ENCODE measurements at places on chromosomes 5 and 9.

GRCh38 chr5:76701298-76701697 is 14.6 kb upstream of the F2R start:
- no peak for DNase-seq

- no peak for DNase-seq
Measured at GRCh38 chr5:2371419-2371710, 380.1 kb downstream of the IRX2 start.

GRCh38 chr5:64746446-64746845 is 22.0 kb downstream of the SREK1IP1 start:
- no peak for DNase-seq

DNA sequence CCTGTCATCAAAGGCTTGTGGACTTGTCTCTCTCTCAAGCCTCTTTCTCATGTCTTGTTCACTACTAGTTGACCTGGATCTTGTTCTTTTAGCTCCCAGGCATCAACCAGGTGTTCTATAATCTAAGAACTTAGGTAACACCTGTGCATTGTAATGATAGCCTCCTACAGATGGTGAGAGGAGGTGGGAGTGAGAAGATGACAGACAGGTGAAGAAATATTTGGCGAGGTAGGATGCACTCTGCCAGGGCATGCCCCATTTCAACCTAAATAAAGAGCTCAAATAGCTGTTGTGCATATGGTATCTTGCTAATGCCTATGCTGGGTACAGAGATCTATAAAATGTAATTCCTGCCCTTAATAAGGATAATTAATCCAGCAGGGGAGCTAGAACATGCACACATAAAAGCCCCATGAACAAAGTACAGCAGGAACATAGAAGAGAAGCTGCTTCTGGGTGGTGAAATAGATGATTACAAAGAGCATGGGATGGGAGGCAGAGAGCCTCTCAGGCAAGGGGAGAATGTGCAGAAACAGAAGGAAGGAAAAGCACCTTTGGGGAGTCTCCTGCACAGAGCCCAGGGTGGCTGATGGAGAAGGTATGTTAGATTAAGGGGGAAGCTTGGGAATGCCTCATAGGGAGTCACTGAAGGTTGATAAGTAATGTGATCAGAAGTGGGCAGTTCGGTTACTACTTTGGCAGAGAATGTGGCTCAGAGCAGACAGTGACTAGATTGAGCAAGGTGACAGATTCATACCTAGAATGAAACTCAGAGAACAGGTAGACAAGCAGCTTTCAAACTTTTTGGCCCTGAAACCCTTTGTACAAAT is 28.0 kb upstream of the PLIN2 start:
- DNase-seq = no peak

DNA sequence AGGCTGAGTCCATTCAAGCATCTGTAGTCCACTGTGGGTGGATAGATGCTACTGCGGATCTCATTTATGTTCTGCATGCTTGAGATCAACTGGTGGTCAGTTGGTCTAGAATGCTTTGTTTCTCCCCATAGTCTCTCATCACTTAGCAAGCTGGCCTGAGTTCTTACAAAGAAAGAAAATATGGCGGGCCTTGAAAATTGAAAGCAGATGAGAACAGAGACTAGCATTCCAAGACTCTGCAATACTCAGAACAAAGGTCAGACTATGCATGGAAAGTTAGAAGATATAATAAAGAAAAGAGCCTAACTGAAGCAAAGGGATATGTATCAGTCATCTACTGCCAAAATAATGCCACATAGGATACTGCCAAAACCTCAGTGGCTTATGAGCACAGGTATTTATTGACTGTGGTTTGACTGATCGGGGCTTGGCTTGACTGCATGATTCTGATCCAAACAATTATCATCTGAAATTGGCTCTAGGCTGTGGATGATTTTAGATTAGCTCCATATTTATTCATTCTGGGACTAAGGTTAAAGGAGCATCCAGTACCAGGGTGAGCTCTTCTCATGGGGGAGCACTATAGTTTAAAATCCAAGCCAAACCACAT is 258.9 kb downstream of the TAF11L14 start:
- DNase-seq = no peak

GRCh38 chr5:59485107-59485506 is 408.4 kb downstream of the PDE4D start:
- DNase-seq = no peak

DNA sequence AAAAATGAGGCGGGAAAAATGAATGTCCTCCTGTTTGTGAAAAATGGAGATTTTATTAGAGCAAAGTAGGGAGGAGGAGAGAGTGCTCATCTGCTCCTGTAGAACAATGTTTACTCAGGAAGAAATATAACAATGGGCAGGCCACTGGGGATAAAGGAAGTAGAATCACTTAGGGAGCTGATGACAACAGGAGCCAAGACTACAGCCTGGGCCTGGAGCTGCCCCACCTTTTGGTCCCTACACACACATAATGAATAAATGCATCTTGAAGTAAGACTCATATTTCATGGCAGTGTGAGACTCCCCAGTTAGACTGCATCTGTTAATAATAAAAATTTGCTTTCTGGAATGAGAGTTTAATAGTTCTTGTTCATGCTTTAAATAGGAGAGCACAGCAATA is 1939.8 kb downstream of the EFNA5 start:
- no peak for DNase-seq

DNA sequence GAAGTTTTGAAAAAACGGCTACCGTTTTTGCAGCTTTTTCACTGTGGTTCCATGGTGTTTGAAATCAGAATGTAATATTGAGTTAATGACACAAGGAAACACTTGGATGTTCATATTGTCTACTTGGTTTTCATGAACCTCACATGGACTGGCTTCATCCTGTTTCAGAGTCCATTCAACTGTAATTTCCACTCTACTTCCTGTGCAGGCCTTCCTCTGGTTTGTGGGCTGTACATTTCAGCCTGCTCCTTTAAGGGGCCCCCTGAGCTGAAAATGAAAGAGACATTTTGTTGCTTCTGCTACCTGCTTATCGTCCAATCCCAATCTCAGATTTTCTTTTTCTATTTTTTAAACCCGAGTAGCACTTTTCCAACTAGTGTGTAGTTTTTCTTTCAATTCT is 41.8 kb upstream of the CDKN2B start:
- DNase-seq = no peak

DNA sequence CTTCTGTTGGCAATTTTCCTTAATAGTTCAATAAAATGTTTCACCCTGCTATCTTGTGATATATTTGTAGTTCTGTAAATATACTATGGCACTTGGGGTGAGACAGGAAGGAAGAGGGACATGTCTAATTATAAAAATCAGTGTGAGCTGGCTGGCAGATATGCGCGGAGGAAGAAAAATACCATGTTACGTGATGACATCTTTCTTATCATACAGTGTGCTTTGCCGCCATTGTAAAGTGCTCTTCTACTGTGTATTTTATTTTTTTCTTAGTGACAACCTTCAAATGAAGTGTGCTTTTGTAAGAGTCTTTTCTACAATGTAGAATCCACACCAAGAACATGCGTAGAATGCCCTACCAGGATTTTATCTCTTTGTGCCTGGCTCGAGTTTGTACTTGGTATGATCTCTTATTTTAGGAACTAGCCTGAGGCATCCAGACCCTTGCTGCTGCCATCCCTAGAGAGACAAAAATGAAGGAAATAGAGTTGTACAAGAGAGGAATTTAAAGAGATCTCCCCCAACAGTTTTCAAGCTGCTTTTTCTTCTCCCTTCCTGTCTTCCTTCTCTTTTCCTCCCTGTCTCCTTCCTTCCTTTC is 46.7 kb upstream of the RIOK2 start:
- no peak for DNase-seq

- no peak for DNase-seq
Measured at GRCh38 chr5:121378559-121379359, 472.9 kb upstream of the FTMT start.

- DNase-seq = no peak
Measured at GRCh38 chr5:164433106-164433870, 927.9 kb downstream of the MAT2B start.

GRCh38 chr5:61216741-61217140 is 54.5 kb upstream of the SMIM15 start:
- no peak for DNase-seq

- peak; percentile 21 for DNase-seq
Measured at GRCh38 chr9:33291031-33291397, 698 bp downstream of the NFX1 start.

DNA sequence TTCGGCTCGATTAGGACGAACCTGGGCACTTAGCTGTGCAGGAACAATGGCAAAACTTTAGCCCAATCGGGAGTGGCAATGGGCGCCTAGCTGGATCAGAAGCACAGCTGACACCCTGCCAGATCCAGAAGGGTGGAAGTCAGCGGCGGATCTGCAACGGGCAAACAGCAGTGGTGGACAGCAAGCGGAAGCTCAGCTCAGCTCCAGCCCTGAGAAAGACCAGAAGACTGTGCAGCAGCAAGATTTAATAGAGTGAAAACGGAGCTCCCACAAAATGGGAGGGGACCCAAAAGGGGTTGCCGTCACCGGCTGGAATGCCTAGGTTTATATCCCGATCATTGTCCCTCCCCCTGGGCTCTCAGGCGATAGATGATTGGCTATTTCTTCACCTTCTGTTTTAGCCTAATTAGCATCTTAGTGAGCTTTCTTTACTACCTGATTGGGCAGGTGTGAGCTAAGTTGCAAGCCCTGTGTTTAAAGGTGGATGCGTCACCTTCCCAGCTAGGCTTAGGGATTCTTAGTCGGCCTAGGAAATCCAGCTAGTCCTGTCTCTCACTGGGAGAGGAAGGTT is 1237.9 kb downstream of the CDH12 start:
- no peak for DNase-seq

DNA sequence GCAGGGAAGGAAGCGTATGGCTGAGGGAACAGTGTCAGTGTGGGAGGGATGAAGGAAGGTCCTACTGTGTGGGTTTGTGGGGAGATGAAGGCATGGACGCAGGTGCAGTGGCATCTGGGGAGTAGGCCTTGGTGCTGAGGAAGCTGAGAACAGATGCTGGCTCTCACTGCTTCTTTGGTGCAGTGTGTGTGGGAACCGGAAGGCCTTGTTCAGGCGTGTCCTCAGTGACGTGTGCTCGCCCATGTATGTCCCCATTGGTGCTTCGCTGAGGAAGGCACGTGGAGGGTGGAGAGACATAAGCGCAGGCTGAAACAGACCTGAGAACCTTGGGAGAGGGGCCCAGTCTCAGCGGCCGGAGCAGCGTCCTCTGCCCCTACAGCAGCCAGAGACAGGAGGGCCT is 18.7 kb downstream of the ADAMTS13 start:
- DNase-seq = no peak

- no peak for DNase-seq
Measured at GRCh38 chr9:117120061-117120460, 294.8 kb downstream of the ASTN2 start.

- DNase-seq = no peak
Measured at GRCh38 chr9:31983895-31984294, 400.5 kb upstream of the ACO1 start.

GRCh38 chr5:158812408-158812807 is 287.3 kb downstream of the EBF1 start:
- no peak for DNase-seq
